WERI-Rb-1 (cell line): ENCODE measurements at places on chromosomes 6 and 20.

DNA sequence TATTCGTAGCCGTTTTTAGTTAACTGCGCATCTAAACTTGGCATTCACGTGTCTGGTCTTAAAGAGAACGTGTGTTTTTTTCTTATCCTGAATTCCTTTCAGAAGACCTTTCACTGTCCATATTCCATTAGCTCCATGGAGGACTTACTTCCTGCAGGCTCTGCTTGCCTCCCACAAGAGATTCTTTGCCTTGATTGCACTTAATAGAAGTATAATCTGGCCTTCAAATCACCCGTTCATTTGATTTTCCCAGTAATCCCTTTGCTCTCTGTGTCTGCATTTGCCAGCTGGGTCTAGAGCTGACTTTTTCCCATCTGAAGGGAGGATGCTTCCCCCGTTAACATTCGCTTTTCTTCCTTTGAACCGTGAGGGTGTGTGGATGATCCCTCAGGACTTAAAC is 79.5 kb downstream of the RNF182 start:
- DNase-seq, result no peak

DNA sequence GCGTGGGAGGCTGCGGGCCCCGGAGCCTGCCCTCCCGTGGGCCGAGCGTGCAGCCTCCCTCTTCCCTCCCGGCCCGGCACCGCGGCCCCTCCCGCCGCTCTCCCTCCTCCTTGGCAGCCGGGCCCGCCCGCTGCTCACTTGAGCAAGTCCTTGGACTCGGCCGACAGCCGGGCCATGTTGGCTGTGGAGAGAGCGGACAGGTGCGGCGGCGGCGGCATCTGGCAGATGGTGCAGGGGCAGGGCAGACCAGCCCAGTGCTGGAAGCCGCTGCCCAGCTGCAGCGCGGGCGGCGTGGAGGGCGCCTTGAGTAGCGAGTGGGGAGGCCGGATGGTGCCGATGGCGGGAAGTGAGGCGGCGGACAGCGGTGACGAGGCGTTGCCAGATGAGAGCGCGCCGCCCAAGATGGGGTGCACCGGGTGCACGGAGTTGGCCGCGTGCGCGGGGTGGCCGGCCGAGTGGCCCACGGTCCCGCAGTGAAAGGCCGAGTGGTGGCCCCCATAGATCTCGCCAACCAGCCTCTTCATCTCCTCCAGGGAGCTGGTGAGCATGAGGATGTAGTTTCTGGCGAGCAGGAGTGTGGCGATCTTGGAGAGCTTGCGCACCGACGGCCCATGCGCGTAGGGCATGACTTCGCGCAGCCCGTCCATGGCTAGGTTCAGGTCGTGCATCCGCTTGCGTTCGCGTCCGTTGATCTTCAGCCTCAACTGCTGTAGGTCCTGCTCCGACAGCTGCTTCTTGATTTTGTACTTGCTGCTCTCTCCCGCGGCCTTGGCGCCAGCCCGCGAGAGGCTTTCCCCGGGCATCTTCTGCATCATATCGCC is 766 bp downstream of the OLIG3 start:
- no peak for DNase-seq

DNA sequence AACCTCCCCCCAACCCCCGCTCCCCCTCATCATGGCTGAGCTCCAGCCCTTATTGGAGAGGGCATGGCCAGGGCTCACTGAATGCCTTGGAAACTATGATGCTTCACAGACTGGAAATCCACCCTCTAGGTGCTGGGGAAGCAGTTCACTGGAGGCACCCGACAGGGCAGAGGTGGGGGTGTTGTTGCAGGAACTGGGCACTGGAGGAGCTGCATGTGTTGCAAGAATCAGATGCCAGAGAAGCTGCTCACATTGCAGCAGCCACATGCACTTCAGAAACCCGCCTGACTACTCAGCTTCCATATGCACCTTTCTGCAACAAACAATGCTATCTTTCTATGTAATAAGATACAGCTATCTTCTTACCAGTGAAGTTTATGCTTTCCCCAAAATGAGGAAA is 7.9 kb upstream of the TBPL1 start:
- no peak for DNase-seq

DNA sequence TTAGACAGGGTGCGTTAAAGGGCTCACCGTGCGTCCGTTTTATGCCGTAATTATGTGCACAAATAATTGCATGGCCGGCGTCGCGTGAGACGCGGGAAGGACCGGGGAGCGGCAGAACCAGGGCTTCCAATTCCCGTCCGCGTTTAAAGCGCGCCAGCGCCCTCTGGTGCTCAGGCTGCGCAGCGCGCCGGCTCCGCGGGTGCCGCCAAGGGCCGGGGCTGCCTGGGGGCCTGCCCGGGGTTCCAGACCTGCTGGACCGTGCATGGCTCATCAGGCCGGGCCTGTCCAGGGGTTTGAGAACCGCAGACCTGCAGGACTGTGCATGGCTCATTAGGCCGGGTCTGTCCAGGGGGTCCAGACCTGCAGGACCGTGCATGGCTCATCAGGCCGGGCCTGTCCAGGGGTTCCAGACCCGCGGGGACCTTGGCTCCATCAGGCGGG is 369.0 kb downstream of the THBS2 start:
- peak; percentile 72 for DNase-seq

GRCh38 chr6:6080975-6081374 is 74.2 kb upstream of the NRN1 start:
- DNase-seq, result no peak

DNA sequence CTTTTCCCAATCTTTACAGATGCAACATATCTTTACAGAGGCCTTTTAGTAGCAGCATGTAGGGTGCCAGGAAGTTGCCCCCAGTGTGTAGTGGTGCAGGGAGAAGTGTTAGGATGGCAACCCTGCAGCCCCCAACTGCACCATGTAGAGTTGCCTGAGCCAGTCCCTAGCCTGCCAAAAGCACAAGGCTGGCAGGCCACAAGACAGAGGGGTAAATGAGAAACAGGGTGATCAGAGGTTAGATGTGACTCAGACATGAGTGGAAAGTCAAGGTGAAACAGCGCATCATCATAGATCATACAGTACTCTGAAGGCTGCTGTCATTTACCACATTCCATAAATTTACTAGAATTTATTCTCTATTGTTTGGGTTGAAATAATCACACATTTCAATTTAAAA is 467.5 kb downstream of the PRKN start:
- DNase-seq, result no peak

GRCh38 chr20:24667689-24668383 is 198.4 kb downstream of the SYNDIG1 start:
- no peak for DNase-seq

GRCh38 chr6:135018052-135018451 is 36.6 kb downstream of the HBS1L start:
- DNase-seq, result no peak

DNA sequence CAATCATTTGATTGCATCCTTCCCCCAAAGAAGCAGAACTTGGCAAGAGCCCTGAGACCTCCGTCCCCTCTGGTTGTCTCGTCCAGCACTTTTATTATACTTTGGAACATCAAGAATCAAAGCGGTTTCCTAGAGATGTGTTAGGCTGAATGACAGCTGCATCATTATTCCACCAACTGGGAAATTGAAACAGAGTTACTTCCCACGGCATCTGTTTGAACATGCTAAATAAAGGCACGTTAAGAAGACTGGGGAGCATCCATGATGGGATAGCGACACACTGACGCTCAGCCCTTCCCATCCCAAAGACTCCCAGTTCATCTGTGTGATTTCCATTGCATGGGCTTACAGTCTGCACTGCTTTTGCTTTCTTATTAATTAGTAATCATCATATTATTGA is 147.8 kb downstream of the TBC1D7 start:
- DNase-seq, result no peak

- DNase-seq, result no peak
Measured at GRCh38 chr6:90065173-90065572, 170.9 kb downstream of the GJA10 start.

- no peak for DNase-seq
Measured at GRCh38 chr6:118400582-118400981, 147.5 kb upstream of the PLN start.

DNA sequence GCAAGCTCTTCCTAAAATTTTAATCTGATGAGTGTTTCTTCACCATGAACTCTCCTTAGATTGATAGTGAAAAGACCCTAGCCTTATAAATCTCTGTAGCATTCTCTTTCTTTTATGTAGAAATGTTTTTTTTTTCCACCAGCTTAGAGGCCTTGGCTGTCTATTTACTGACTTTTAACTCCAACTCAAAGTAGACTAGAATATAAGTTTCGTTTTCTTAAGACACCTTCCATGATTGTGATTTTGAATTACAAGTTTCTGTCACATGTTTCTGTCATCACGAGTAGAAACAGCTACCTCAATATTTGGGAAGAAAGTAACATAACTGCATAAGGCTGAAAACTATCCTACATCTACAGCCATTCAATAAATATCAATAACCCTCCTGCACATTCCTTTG is 17.8 kb downstream of the ADGRF4 start:
- DNase-seq, result no peak

GRCh38 chr6:111263837-111264236 is 176.5 kb downstream of the SLC16A10 start:
- DNase-seq, result no peak

DNA sequence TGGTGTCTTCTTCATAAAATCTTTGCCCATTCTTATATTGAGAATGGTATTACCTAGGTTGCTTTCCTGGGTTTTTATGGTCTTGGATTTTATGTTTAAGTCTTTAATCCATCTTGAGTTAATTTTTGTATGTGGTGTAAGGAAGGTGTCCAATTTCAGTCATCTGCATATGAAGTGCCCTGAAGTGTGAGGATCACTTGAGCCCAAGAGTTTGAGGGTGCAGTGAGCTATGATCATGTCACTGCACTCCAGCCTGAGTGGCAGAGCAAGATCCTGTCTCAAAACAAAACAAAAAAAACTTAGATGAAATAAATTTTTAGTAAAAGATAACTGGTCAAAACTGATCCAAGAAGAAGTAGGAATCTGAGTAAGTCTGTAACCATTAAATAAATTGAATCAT is 215.4 kb downstream of the TBC1D7 start:
- no peak for DNase-seq

- no peak for DNase-seq
Measured at GRCh38 chr6:37514321-37514771, 14.7 kb upstream of the CCDC167 start.

- DNase-seq, result no peak
Measured at GRCh38 chr6:36592221-36592655, 1.9 kb upstream of the SRSF3 start.

DNA sequence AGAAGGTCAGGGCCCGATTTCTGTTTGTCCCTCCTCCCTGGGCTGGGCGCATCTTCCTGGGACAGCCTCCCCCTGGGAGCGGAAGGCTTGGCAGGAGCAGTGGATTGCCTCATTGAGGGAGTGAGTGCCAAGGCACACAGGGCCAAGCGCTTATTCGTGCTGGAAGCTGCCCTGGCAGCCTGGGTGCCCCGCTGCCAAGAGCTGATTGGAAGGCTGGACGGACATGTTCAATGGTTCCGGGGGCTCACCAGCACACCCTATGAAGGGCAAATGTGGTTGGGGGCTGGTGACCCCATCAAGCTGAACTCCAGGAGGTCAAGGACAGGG is 10.3 kb upstream of the ZNF831 start:
- DNase-seq, result no peak

DNA sequence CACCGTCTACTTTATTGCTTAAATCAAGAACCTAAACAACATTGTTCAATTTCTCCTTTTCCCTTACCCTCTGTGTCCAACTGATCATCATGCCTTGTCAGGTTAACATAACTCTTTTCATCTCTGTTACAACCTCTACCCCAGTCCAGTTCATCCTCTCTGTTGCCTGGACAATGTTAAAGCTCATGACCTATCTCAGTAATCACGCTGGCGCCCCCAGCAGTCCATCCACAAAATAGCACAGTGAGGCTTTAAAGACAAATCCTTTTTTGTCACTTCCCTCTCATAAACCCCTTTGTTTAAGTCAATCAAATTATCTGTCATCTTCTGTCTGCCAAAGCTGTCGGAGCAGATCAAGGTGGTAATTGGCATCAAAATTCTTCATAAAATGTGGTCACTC is 140.1 kb downstream of the QKI start:
- peak; percentile 73 for DNase-seq

GRCh38 chr20:25032478-25033264 is 25.3 kb downstream of the ACSS1 start:
- no peak for DNase-seq

- DNase-seq, result no peak
Measured at GRCh38 chr6:89323511-89323971, 8.4 kb upstream of the GABRR2 start.

GRCh38 chr20:30922129-30922528 is 335.3 kb upstream of the DEFB115 start:
- no peak for DNase-seq

- no peak for DNase-seq
Measured at GRCh38 chr6:35522151-35522550, 9.5 kb upstream of the TULP1 start.

- DNase-seq, result no peak
Measured at GRCh38 chr6:96058082-96058481, 42.3 kb downstream of the FUT9 start.

DNA sequence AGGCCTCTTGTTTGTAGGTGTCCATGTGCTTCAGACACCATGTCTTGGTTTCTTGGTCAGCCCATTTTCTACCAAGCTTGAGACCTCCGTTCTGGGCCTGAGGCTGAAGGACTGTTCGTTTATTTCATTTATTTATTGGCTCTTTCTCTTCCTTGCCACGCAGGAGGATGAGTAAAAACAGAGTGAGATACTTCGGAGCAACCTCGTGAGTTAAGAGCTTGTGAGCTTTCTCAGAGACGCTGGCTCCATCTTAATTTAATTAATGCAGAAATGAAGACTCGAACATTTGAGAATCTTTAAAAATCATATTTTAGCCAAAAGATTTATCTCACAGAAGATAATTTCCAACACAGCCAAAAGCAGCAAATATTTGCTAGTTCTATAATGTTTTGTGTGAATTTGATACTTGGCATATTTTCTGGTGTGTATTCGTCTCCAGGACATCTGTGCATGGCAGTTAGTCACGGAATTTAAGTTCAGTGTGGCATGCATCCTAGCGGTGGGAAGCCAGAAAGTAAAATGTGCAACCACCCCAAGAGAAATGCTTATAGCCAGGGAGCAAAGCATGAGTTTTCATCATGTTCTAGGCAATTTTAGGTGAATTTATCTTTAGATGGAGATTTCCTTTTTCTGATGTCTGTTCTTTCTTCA is 76.0 kb downstream of the THBS2 start:
- DNase-seq, result no peak

- no peak for DNase-seq
Measured at GRCh38 chr20:38804682-38805501, 605 bp upstream of the PPP1R16B start.
